Heart right ventricle (tissue), 16 donors: ENCODE measurements at places on chromosomes 1 and 21.

DNA sequence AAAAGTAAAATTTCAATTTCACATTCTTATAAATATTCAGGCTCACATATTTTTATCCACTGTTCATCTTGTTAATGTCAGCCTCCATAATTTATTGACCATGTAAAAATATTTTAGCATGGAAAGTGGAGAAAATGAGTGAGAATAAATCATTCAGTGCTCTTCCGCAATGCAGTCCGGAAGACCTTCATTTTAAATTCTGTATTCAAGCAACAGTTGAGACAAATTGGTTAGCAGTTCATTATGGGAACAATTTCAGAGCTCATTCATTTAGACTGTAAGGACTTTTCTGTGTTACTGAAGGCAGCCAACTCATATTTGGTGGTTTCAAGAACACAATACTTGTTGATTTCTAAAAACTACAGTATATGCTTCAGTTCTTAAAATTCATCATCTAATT lies 97.8 kb downstream of the TYW3 start:
- H3K36me3 ChIP-seq: no peaks in the 10 kb centered on the region
- no peak for DNase-seq
- H3K4me1 ChIP-seq: no peaks in the 10 kb centered on the region
- H3K27ac ChIP-seq: no peak overlapping the region

DNA sequence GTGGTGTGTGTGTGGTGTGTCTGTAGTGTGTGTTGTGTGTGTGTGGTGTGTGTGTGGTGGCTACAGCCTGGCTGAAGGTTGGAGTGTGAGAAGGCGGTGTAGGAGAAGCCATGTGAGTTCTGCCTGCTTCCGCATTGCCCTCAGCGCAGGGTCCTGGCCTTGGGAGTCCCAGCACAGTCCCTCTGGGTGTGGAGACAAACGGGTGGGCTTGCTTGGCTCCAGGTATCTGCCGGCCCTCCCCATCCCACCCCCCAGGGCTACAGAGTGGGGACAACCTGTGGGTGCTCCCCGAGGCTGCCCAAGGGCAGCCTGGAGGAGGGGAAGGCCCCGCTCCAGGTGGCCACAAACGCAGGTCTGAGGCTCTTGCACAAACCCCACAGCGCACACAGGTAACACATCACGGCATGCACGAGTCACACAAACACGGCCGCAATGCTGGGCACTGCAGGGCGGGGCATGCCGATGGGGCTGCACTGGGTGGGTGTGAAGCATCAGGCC lies 31.7 kb upstream of the ADARB1 start:
- H3K4me1 ChIP-seq: peaks cover 13% of the 10 kb centered on the region
- no peaks in the 10 kb centered on the region for H3K27me3 ChIP-seq
- H3K27ac ChIP-seq: no peak overlapping the region
- H3K4me3 ChIP-seq: no peak overlapping the region
- H3K36me3 ChIP-seq: no peaks in the 10 kb centered on the region

GRCh38 chr1:37424523-37424922 lies 49.9 kb upstream of the ZC3H12A start:
- H3K4me3 ChIP-seq: no peak overlapping the region
- no peak overlapping the region for H3K27ac ChIP-seq
- H3K27me3 ChIP-seq: peaks cover 24% of the 10 kb centered on the region
- no peak for DNase-seq

GRCh38 chr1:35888255-35888654 lies 5.2 kb downstream of the AGO1 start:
- H3K27me3 ChIP-seq: no peaks in the 10 kb centered on the region
- no peak for DNase-seq
- H3K4me3 ChIP-seq: no peak overlapping the region
- peaks cover 26% of the 10 kb centered on the region for H3K4me1 ChIP-seq
- peaks cover 3% of the 10 kb centered on the region for H3K36me3 ChIP-seq
